ENCODE measurements at places on chromosomes 2 and 18.

DNA sequence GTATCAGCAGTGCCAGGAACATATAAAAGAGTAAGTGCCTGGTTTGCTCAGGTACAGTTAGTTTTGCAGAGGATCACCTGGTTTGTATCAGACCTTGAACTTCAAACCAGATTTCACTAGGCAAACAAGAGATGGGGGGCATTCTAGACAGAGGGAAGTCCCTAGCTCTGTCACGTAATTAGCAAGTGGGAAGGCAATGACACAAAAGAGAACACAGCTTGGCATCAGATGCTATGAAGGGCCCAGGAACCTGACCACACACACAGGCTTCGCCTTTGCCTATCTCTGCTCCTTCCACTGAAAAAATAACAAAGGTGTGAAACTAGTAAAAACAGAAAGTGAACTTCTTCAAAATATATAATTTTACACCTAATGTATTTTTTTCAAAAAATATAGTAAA, 62.6 kb downstream of the CERKL start:
- no peak for DNase-seq

GRCh38 chr2:52658598-52658997, 1109.0 kb upstream of the CHAC2 start:
- no peak for DNase-seq

DNA sequence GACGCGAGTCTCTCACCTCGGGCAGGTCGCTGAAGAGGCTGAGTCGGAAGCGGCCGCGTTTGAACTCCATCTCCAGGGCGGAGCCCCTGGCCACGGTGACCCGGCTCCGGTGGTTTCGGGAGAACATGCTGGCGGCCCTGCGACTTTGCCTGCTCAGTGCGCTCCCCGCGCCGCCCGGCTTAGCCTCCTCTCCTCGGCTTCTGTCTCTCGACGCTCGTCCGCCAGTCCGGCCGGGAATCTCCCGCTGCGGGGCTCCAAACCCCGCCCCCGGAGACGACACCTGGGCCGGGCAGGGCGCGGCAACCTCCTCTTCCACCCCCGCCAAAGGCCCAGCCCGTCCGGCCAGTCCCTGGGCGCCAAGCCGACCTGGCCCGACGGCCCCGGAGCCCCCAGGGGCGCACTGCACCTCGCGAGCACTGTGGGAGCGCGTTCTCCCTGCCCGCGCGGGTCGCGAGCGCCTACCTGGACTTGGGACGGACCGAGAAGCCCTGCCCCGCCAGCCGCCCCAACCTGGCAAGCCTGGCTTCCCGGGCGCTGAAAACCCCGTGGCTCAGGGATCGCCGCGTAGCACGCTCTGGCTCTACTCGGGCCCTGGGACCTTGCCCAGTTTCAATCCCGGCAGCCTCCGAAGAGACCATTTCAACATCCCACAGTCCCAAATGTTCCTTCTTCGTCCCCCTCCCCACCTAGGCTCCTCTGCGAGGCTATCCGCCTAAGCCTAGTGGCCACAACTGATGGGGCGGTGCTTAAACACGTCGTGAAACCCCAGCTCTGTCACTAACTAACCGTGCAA, at the start of gene RTKN:
TSS of gene RTKN (minus strand) at position 248 of the 793 bp plus-strand sequence. CDS start at position 127, 121 bp downstream.
- DNase-seq: no peak

DNA sequence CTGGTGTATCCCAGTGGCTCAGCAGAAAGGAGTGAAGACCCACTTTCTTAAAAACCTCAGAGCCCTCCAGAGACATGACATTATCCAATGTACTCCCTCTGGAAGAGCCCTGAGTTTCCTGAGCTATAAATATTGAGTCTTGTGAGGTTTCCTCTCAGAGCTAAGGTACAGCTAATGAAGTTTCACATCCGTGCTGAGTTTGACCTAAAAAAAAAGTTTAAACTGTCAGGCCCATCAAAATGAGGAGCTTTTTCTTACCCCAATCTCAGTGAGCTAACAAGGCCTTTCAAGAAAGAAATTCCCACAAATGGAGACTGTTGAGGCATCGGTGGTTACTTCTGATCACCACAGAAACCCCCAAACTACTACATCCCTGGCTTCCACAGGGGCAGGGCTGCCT, 65.4 kb upstream of the ST8SIA3 start:
- DNase-seq: no peak

GRCh38 chr2:203799908-203800307, 67.7 kb upstream of the CTLA4 start:
- DNase-seq: no peak
